ENCODE measurements at places on chromosomes 12 and 14.

GRCh38 chr12:120817559-120818330 lies 86.4 kb downstream of the SPPL3 start:
- DNase-seq, result no peak

DNA sequence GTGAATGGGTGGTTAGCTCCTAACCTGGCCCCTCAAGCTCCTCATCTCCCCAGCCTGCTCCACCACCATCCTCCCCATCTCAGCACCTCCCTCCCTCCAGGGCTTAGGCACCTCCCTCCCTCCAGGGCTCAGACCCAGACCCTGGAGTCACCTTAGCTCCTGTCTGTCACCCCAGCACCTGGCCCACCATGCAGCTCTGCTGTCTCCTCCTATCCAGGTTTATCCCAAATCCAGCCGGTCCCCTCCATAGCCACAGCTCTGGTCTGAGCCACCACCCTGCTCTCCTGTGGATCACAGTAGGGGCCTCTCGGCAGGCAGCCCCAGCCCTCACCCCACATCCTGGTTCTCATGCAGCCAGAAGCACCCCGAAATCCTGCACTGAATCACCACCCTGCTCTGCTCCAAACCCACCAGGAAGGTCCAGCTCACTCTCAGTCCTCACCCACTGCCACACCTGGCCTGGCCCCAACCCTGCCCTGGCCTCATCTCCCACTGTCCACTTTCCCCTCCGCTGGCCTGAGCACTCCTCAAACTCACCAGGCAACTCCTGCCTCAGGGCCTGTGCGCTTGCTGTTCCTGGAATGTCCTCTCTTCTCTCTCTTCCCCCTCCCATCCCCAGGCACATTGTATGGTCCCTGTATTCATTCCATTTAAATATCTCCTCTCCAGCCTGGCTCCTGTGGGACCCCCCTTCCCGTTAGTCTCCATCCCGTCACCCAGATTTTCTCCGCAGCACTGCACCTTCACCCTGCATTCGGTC lies 62.6 kb downstream of the DIO3 start:
- no peak for DNase-seq

DNA sequence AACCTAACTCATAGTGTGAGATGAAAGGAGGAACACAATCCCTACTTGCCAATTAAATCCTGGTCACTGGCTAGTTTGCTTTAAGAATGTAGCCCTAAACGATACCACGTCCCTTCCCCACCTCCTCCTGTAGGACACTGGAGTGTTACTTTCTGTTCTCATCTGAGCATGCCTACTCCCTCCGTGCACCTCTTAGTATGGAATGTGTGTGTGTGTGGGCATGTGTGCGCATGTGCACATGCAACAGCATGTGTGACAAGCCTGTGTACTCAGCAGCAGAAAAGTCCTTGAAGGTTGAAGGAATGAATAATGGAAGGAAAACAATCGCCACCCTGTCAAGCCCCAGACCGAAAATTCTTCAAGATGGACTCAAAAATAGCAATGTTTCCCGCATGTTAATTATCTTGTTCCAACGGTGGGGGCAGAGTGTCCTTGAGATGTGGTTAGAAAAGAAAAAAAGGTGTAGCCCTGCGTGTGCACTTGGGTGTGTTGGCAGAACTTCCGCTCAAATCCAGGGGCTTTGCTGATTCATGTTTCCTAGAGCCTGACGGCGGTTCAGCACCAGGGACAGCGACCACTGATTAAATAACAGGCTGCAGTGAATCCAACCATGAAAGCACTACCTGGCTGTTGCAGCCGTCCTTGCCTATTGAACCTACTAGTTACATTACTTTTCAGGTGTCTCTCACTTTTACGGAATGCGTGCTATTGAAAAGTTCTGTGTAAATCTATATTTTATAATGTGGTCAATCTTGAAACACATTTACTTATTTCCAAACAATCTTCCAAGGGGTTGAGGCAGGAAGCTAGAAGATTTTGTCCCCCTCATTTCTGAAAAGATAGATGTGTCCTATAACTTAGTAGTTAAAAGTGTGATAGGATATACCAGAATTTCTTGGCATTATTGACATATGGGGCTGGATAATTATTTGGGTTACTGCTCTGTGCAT lies 79.8 kb downstream of the SRRM4 start:
- no peak for DNase-seq

- DNase-seq, result no peak
These were observed 45.1 kb downstream of the GALNT9 start for GRCh38 chr12:132284071-132284826.

DNA sequence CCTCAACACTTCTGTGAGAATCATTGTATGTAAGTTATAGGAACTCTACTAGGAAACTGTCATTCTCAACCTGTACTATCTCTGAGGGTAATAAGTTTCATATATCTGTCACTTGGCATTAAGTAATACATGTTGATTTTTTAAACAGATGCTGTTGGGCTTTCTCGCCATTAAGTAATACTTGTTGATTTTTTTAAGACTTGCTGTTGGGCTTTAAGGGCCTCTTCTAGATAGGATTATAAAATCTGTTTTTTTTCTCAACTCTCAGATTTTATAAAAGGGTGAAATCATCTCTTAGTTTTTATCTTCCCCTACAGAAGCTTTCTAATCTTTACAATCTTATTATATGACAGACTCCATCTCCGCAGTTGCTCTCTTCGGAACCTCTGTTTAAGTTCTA lies 5.6 kb downstream of the WASHC4 start:
- no peak for DNase-seq

DNA sequence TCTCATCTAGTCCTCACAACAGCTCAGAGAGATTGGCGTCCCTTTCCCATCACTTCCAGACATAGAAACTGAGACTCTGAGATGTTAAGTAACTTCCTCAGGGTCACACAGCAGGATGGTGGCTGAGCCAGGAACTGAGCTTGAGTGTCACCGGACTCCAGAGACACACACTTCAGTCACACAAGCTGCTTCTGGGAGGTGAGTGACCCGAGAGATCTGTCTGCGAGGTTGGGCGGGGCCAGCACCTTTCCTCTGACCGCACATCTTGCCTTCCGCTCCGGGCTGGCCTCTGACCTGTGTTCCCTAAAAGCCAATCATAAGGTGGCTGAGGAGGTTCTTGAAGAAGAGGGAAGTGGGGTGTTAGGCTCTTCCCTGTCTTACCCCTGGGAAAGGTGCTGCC lies 72.2 kb downstream of the ADCK1 start:
- no peak for DNase-seq

GRCh38 chr12:124463341-124463921 lies 104.0 kb downstream of the NCOR2 start:
- no peak for DNase-seq
